ENCODE measurements at places on chromosomes 13 and 19.
A peak's percentile ranks its signal among the peaks of the same experiment; 100 is the strongest.

- no peak for DNase-seq
Measured at GRCh38 chr19:623974-624373, 9.4 kb downstream of the POLRMT start.

DNA sequence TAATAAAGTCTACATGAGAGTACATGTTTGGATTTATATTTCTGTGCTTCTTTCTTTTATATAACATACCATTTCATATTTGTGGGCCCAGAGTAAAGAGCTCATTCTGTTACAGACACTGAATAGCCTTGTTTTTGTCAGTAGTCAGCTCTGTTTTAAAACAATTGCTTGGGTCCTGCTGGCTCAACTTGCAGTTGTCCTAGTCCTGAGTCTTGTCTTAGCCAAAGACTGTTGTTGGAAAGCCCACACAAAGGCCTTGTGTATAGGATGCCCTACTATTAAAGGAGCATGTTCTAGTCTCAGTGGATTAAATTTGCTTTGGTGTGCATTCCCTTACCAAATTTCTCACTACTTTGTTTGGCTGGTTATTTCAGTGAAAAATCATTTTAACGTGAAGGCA is 3.8 kb upstream of the KCNRG start:
- DNase-seq, result no peak

- DNase-seq, result no peak
Measured at GRCh38 chr13:33452873-33453517, 167.4 kb upstream of the STARD13 start.

GRCh38 chr19:55305491-55305890 is 19.6 kb downstream of the TMEM150B start:
- DNase-seq, result peak; percentile 51

GRCh38 chr13:111383591-111384440 is 63.4 kb downstream of the TEX29 start:
- DNase-seq, result no peak

DNA sequence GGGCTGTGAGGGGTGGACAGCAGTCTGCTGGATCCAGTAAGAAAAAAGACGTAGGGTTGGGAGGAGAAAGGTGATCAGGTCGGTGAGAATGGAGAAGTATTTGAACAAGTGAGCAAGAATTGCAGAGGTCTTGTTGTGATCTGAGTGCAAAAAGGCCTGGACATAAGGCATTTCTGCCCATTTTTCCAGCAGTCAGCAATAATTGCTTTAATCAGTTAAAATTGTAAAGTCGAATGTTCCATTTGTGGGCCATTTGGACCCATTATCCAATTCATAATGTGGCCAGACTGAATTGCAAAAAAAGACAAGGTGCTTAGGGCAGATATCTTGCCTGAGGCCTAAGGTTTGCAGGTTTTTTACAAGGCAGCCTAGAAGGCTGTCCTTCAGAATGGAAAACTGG is 86.1 kb downstream of the ZNF737 start:
- DNase-seq, result no peak

GRCh38 chr13:53310786-53311185 is 282.2 kb downstream of the OLFM4 start:
- no peak for DNase-seq

GRCh38 chr19:58538257-58539168 is 5.4 kb upstream of the TRIM28 start:
- peak; percentile 51 for DNase-seq

DNA sequence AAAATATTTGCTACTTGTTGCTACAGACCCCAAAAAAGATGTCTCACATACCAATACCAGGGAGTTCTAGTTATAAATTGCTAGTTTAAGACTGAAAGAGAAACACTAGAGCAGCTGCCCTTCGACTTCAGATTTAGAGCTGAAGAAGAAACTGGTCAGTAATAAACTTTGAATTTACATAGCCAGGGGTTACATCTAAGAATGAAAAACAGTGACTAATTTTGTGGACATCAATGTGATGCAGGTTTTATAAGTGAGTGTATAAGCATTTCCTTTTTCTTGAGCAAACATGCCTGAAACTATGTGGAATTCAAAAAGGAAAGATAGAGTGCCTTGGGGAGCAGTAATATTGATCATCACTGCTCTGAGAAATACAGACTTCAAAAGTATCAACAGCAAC is 724.9 kb upstream of the MIR17HG start:
- no peak for DNase-seq

GRCh38 chr13:109422161-109422560 is 364.2 kb downstream of the IRS2 start:
- DNase-seq, result no peak

GRCh38 chr13:21124852-21125251 is 51.5 kb downstream of the SKA3 start:
- DNase-seq, result no peak

GRCh38 chr19:17475541-17476115 is 5.3 kb downstream of the SLC27A1 start:
- no peak for DNase-seq

DNA sequence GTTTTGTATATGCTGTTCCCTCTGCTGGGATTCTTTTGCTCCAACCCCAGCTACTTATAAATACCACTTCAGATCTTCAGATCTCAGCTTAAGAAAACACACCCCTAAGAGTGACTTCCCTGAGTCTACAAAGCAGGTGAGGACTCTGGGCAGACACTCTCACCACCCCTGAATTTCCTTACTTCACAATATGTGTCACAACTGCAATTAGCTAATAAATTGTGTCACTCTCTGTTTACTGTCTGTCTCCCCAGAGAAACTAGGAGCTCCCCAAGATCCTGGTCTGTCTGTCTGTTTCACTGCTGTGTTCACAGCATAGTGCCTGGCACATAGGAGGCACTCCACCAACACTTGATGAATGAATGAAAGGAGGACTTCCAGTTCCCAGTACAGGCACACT is 14.4 kb downstream of the CEBPA start:
- no peak for DNase-seq

DNA sequence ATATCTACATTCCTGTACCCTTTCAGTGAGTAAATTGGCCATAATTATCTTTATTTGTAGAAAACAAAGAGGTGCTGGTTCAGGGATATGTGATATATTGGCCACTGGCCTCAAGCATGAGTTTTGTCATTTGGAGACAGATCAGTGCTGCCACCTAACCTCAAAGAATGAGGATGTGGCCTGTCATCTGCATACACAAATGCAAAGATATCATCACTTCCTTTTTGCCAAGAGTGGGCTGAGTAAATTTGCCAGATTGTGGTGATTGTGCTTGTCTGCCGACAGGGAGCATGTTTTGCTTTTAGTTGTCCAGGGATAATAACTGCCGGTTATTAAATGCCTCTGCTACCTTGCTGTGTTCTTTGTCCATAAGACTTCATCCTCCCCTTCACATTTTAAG is 44.2 kb downstream of the WASF3 start:
- no peak for DNase-seq

- DNase-seq, result peak; percentile 31
Measured at GRCh38 chr13:110616103-110617101, 1.1 kb downstream of the NAXD start.

DNA sequence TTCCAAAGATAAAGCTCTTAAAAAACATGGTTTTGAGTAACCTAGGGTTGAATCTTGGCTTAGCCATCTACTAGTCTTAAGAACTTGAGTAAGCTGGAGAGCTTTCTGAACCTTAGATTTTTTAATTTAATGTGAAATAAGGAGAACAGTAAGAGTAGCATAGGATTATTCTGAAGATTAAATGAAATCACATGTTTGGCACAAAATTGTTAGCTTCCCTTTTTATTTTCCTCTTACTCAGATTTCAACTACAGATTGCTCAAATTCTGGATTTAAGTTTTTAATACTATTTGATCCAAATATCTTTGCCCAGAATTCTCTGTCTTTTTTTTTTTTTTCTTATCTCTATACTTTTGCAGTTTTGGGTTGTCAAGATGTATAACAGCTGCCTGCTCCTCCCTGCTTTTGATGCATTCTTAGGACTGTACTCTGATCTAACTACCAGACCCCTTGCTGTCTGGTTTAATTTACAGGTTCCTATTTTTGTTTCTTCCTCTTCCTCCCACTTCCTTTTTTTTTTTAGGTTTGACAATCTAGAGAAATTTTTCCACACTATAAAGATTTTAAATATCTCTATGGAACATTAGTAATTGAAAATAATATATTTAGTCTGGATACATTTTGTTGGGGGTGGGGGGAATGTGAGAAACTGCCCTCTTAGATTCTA is 12.3 kb downstream of the POMP start:
- no peak for DNase-seq

DNA sequence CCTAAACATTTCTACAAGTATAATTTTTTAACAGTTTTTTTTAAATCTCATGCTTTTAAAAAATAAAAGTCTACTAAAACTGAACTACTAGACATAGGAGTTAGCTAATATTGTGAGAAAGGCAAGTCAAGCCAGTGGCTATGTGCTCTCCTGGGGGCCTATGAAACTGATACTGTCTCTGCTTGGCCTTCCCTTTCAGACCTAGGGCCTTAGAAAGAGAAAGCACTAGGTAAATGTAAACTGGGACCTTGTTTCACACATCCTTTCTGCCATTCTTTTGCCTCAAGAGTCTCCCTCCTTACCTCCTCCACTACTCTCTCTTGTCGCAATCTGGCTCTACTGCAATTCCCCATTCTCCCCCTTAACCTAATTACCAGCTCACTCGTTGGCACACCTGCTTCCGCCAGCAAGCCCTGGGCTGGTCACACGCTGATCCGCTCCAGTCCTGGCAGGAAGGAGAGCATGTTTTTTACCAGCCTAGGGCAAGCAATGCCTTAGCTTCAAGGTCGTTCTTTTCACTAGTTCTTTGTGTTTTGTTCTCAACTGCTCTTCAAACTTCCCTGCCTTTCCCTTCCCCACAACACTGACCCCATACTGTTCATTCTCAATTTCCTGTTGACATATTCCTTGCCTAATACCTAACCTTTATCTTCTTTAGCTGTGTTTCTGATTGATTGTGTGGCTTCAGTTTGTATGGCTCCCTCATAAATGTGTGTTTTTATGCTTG is 23.1 kb downstream of the TBC1D4 start:
- DNase-seq, result no peak

- DNase-seq, result no peak
Measured at GRCh38 chr19:29329460-29330134, 116.6 kb upstream of the UQCRFS1 start.

- DNase-seq, result peak; percentile 72
Measured at GRCh38 chr19:2087621-2088100, 8.5 kb downstream of the MOB3A start.

DNA sequence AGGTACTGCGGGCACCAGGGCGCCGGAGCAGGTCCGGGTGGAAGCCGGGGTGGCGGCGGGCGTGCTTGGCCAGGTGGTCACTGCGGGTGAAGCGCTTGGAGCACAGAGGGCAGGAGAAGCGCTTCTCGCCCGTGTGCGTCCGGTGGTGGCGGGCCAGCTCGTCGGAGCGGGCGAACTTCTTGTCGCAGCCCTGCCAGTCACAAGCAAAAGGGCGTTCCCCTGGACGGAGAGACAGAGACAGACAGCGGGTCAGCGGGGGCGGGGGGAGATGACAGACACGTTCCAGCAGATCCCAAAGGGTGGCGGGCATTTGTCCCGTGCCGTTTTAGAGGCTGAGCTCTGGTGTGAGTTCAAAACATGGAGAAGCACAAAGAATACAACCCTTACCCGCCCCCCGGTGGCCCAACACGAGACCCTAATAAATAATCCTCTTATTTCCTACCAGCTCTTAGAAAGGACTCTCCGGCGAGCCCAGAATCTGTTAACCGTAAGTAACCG is 6.3 kb upstream of the REXO1 start:
- no peak for DNase-seq

DNA sequence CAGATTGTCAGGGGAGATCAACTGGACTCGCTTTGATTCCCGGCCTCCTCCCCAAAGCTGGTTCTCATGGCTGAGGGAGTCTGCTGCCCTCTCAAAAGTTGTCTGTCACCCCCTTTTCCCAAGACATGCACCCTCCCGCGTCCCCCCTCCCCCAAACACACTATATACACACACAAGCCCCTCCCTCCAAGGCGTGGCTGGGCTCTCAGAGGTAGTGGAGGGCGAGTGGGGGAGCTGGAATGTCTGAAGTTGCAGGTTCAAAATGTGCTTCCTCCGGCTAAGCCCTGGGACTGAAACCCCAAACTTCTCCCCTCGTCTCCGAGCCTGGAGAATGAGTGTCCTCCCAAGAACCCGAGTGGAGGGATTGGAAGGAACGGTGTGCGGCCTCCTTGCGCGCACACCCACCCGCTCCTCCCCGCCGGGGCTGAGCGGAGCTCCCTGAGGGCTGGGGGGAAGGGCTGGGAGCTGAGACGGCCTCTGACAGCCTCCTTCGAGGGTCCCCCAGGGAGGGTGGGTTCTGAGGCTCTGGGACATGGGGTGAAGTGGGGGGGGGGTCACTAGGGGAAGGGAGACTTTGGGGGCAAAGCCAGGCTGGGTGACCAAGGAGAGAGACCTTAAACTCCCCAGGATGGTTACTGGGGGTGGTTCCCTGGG is 9.9 kb upstream of the MEIS3 start:
- no peak for DNase-seq

DNA sequence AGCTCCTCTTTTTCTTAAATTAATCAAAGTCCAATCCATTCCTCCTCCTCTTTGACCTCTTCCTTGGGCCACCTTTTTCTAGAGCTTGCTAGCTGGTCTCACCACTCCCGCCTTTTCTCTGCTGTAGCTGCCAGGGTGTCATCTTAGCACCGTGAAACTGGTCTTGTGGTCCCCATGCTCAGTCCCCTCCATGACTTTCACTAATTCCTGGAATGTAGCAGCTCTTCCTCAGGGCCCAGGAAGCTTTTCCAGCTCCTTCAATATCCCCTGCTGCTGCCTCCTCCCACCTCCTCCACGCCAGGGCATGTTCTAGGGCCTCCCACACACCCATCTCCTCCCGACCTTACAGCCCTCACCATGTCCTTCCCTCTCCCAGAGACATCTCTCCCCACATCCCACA is 222.2 kb downstream of the MYO16 start:
- no peak for DNase-seq

GRCh38 chr19:57675881-57676280 is 5.9 kb upstream of the ZNF551 start:
- no peak for DNase-seq

DNA sequence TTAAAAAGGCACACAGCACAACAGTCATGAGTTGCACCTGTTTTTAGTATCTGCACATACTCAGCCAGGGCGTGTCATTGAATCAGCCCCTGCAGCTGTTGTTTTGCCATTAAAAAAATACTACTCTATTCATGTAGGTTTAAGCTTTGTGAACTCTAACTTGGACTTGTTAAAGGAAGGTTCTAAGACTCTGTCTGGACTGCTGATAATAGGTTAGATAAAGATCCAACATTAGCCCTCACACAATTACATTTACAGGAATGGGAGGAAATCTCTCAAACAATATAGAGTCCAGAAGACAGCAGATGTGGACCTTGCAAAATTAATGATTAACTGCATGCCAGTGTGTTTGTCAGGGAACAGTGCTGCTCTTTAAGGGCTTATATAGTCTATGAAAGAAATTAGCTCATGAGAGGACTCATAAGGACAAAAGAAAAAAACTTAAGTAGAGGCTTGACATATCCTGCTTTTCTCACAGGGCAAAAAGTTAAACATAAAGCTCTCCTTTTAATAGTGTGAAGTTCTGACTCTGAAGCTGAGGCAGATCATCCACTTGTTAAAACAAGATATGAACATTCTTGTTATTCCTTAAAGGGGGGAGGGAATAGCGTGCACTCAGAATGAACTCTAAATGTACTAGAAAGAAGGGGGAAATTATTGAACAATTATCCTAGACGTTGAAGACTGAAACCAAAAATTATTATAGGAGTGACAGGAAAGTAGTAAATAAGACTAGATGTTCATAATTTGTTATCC is 243.6 kb downstream of the NDFIP2 start:
- no peak for DNase-seq

Measured in CD4-positive, alpha-beta T cell treated with Interferon alpha-2 for 1 hour (primary cell).